ENCODE measurements at places on chromosomes 1 and 21.

- DNase-seq = no peak
Measured at GRCh38 chr1:99236756-99237155, 27.5 kb upstream of the PLPPR4 start.

DNA sequence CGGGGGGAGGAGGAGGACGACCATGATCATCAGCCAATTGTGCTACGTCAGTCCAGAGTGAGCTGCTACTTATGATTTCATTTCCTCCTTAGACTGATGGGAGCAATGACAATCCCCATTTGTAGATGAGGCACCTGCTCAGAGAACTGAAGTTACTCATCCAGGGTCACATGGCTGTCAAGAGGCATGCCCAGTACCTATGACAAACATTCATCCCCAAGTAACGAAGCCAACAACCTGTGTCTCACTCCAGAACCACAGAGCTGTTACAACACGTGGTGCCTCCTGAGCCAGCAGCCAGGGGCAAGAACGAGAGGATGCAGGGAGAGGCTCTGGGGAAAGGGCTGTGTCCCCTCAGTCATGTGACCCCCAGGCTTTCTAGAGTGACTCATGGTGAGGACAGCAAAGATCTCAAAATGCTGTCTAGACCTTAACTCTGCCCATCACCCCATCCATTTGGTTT, 93.6 kb downstream of the SIM2 start:
- DNase-seq = no peak

DNA sequence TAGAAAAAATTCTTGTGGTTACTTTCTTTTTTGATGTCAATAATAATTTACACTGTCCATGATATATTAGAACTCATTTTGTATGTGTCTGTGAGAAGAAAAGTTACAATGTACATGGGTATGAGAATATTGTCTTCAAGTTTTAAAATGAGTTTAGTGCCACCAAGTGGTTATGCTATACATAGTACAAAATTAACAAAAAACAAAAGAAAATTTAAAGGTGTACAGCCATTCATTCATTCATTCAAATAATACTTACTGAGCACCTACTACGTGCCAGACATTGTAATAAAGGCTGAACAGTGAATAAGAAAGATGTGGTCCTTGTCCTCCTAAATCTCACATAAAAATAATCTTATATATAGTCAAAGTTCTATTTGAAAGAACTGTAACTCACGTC, 27.7 kb downstream of the UCHL5 start:
- no peak for DNase-seq

- peak; percentile 92 for DNase-seq
Measured at GRCh38 chr1:20786253-20787028, 666 bp downstream of the HP1BP3 start.

DNA sequence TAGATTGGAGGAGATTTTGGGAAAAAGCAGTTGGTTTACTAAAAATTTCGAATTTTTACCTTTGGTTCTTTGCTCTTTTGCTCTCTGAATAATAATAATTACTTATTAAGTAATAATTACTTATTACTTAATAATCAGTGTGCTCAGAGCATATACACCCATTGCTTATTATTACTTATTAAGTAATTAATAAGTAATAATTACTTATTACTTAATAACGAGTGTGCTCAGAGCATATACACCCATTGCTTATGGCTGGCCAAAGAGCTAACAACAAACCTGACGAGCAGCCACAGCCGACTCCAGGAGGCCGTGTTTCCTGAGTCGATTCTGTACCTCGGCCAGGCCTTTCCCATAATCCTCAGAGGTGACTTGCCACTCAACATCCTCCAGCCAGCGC, 20.5 kb downstream of the SPTA1 start:
- no peak for DNase-seq

DNA sequence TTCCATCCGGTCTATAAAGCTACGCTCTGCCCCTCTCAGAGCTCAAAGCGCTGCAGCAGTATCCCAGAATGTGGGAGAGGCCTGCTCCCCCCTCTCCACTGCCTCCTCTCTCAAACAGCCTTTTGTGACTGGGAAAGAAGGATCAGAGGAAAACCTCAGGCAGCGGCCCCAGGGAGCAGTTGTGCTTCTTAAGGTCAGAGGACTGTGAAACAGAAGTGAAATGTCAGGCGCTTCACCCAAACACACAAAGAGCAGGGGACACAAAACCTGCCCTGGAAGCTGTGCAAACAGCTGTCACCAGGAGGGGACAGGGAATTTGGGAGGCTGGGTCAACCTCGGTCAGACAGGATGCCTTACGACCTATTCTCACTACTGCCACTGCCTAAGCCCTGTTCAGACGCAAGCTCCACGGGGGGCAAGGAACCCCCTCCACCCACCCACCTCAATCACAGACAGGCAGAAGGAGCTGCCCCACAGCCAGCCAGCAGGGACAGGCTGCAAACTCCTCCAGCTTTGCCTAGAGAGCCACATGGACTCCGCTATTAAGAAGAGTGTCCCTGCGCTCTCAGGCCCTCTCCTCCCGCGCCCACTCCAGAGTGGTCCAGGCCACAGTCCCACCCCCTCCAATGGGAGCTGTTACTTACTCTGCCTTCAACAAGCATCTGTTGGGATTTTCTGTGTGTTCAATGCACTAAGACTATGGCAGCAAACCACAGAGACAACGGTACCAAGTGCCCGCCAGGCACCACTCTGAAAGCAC, 14.6 kb downstream of the SSBP3 start:
- DNase-seq = no peak

DNA sequence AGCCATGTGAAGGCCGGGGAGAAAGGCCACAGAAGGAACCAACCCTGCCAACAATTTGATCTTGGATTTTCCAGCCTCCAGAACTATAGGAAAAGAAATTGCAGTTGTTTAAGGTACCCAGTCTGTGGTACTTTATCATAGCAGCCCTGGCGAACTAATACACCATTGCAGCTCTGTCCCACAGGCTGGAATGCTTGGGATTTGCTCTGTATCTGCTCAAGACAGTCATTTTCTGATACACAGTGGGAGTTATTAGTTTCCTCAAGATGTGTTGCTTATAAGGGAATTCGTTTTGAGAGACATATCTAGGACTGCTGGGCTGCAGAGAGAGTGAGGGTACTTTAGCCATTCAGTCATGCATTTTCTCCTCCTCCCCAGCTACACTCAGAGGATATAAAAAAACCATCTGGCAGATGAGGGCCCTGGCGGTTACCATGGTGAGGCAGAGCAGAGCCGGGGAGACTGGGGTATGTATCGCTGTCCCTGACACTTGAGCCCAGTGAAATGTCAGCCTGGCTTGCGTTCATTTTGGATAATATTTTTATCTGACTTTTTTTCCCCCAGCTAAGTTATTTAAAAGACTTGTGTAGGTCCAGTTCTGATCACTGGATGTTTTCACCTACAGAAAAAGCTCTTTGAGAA, 104.6 kb downstream of the DIRAS3 start:
- DNase-seq = no peak

DNA sequence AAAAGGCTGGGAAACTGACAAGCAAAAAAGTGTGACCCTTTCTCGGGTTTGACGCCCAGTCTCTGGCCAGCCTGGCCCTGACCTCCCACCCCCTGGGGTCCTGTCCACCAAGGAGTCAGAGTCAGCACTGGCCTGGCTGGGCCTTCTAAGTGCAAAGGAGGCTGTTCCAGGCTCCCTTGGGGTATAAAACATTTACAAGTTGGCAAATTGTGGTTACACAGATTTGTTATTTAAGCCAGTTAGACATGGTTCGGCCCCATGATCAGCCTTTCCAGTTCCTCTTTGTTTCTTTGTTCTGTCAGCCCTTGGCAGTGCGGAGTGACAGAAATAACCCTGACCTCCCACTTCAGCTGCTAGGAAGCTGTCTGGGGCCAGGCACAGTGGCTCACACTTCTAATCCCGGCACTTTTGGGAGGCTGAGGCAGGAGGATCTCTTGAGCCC, 161.6 kb upstream of the RAB4A start:
- DNase-seq = no peak

DNA sequence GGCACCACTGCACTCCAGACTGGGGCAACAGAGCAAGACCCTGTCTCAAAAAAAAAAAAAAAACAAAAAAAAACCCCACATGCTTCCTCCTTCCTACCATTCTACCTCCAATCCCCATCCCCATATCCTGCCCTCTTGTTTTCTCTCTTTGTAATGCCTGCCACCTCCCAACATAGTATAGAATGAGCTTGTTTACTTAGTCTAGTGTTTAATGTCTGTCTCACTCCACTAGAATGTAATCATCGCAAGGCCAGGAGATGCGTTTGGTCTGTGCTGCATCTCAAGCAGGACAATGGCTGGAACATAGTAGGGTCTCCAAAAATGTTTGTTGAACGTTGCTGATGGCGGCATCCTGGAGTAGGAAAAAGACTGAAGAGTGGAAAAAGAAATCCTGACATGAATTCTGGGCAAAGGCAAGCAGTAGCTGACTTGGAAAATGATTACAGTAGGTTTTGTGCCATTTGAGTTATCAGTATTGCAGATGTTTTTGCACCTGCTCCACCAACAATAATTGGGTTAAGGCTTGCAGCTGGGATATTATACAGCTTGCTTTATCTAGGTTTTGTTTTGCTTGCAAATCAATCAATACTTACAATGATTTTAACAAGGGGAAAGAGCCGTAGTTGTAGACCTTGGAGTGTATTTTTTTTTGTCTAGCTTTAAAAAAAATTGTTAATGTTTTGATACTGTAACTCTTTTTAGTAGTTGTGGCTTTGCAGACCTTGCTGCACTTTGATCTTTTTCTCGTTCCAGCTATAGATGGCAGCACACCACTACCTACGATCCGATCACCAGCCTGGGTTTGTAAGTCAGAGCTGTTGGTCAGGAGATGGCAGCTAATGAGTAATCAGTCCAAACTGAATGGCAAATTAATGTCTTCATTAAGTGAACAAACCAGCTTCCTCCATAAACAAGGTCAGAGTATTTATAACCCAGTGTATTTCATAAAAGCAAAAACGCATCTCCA, 62.4 kb downstream of the BACH1 start:
- no peak for DNase-seq

DNA sequence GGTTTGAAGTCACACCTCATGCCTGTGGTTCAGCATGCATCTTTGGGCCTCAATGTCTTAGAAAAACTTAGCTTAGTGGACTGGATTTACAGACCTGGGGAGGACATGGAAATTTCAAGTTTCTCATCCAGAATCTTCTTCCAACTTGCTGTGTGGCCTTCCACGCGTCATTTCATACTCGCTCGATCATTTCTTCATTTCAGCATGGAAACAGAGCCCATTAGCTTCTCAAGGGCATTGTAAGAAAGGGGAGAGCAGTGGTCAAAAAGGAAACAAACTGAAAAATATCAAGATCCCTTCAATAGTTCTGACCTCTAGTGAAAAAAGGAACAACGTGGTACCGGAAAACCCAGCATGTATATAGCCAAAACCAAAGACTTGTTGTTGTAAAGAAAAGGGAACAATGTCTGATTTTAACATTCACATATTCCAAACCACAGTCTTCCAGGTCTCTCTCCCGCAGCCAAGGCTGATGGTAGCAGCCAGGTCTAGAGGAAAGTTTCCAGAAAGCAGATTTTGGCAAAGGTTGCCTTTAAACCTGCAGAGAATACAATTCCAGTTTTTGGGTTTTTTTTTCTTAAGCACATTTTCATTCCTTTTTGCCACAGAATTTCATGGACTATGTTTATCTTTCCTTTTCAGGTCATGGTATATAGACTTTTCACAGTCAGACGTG, 97.0 kb upstream of the CDC42BPA start:
- DNase-seq = no peak

GRCh38 chr1:65393347-65393746, 27.1 kb upstream of the LEPR start:
- DNase-seq = no peak

DNA sequence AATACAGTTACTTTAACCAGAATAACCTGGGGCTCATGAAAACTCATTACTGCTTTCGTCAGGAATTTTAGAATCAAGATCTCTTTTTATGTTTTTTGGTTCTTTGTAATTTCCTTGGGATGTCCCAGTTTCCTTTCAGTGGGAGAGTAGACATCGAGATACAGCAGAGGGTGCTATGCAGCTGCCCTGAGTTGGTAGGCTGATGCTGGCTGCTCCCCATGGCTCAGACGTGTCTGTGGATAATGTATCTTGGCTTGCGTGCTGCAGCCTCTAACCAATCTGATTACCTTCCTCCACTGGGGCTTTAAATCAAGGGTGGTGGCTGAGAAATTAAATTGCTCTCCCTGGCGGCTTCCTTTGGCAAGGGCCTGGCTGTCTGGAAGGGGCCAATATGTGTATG, 253.7 kb downstream of the CACNA1E start:
- no peak for DNase-seq

DNA sequence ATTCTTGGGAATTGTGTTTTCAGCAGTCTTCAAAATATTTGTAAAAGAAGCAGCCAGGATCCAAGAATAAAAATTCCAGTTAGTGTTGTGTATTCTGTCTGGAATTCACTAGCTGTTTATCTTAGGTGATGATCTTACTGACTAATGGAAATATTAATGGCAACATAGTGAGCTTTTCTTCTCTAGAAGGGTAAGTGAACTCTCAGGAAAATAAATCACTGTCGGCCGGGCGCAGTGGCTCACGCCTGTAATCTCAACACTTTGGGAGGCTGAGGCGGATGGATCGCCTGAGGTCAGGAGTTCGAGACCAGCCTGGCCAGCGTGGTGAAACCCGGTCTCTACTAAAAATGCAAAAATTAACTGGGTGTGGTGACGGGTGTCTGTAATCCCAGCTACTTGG, 87.4 kb upstream of the KIF1B start:
- no peak for DNase-seq

GRCh38 chr1:204032642-204033235, 40.2 kb upstream of the SOX13 start:
- no peak for DNase-seq

DNA sequence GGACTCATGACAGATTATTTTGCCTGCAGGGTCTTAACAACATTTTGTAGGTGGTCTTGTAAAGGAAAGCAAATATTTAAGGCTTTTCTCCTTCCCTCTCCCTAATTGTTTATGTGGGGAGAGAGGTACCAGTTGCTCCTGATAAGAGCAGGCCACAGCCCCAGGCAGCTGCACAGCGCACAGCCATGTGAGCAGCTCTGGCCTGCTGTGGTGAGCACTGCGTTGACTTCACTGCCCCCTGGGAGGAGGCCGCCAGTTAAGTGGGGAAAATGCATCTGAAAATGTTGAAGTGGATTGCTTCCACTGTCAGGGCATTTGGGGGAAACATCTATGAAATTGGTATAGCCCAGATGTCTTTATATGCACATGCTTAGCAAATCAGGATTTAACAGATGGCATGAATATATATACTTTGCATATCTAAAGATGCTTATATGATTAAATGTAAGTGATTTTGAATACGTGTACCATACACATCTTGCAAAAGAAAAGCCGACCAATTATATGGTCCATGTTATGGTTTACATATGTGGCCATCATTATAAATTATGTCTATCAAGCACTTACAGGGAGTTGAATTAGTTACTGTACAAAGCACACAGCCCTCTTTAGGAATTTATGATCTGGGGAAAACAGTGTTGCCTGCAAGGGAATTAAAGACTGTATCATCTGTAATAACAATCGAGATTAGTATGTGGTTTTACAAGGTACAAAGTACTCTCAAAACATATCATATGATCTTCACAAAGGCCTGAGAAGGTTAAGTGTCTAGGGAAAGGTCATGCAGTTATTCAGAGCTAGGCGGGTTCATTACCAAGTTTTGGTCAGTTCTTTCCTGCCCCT, 132.1 kb downstream of the RHOU start:
- DNase-seq = no peak

GRCh38 chr1:225228871-225229303, 199.0 kb downstream of the LBR start:
- DNase-seq = no peak

- no peak for DNase-seq
Measured at GRCh38 chr1:184502161-184502560, 115.3 kb downstream of the C1orf21 start.

GRCh38 chr21:26506956-26507355, 66.1 kb downstream of the CYYR1 start:
- DNase-seq = no peak

- no peak for DNase-seq
Measured at GRCh38 chr1:38284953-38285352, 238.4 kb upstream of the POU3F1 start.

Measured in activated CD4-positive, CD25-positive, alpha-beta regulatory T cell (primary cell).